Effector memory CD8-positive, alpha-beta T cell (primary cell): ENCODE measurements at places on chromosomes 2 and 18.

- no peak for DNase-seq
Observed at GRCh38 chr2:103462101-103462500, 700.3 kb downstream of the TMEM182 start.

DNA sequence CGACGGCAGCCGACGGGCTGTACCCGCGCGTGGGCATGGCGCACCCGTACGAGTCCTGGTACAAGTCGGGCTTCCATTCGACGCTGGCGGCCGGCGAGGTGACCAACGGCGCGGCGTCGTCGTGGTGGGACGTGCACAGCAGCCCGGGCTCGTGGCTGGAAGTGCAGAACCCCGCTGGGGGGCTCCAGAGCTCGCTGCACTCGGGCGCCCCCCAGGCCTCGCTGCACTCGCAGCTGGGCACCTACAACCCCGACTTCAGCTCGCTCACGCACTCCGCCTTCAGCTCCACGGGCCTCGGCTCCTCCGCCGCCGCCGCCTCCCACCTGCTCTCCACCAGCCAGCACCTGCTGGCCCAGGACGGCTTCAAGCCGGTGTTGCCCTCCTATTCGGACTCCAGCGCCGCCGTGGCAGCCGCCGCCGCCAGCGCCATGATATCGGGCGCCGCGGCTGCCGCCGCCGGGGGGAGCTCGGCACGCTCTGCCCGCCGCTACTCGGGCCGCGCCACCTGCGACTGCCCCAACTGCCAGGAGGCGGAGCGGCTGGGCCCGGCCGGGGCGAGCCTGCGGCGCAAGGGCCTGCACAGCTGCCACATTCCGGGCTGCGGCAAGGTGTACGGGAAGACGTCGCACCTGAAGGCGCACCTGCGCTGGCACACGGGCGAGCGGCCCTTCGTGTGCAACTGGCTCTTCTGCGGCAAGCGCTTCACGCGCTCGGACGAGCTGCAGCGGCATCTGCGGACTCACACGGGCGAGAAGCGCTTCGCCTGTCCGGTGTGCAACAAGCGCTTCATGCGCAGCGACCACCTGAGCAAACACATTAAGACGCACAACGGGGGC is 2.0 kb downstream of the SP9 start:
- DNase-seq, result peak; percentile 29

- DNase-seq, result no peak
Observed at GRCh38 chr2:217396165-217396564, 536.3 kb upstream of the TNP1 start.

DNA sequence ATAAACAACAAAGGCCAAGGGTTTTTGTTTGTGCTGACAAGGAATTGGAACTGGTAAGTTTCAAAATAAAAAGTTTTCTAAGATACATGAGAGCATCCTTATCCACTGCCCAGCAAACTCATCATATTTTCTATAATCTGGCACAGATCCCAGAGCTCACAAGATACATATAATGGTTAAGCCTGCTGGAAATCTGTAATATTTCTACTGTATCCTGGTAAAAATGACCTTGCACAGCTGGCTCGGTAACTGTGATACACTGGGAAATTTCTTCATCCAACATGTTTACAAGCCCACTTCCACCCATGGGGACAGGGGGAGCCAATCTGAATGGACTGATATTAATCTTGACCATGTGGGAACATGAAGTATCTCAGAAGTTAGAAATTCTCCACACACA is 425.4 kb upstream of the MMADHC start:
- DNase-seq, result no peak

- DNase-seq, result no peak
Observed at GRCh38 chr2:22795287-22795866, 589.6 kb upstream of the KLHL29 start.

- no peak for DNase-seq
Observed at GRCh38 chr2:149926149-149926548, 338.6 kb upstream of the MMADHC start.

- DNase-seq, result no peak
Observed at GRCh38 chr18:75644871-75645270, 217.4 kb upstream of the SMIM21 start.

- no peak for DNase-seq
Observed at GRCh38 chr2:128563348-128563687, 244.7 kb upstream of the HS6ST1 start.

DNA sequence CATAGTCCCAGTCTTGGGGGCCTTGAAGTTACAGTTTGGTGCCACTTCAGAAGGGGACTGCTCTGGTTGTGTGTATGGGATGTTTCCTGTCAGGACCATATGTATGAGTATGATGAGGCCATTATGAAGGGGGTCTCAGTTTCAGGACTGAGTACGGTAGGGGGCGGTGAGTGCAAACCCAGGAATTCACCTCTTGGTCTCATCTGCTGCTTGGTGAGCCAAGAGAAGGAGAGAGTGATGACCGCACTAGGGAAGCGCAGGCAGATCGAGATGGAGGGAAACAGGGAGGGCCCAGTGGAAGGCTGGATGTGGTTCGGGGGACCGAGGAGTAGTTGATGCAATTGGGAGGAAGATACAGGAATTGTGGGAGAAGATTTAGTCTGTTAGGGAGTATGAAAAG is 28.5 kb downstream of the DCDC2C start:
- no peak for DNase-seq

DNA sequence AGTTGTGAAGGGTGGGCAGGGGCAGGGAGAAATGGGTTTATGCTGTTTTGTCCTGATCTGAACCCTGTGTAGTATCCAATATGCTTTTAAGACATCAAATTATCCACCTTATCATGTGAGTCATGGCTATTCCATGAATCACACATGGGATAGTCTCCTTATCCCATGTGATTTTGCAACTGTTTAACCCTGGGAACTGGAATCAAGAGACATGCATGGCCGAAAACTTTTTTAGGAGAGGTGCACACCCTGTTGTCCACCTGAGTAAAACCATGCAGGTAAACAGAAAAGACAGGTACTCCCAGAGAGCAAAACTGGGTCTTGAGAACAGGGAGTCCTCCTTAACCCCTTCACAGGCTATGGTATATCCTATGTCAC is 490.6 kb upstream of the HS6ST1 start:
- no peak for DNase-seq

DNA sequence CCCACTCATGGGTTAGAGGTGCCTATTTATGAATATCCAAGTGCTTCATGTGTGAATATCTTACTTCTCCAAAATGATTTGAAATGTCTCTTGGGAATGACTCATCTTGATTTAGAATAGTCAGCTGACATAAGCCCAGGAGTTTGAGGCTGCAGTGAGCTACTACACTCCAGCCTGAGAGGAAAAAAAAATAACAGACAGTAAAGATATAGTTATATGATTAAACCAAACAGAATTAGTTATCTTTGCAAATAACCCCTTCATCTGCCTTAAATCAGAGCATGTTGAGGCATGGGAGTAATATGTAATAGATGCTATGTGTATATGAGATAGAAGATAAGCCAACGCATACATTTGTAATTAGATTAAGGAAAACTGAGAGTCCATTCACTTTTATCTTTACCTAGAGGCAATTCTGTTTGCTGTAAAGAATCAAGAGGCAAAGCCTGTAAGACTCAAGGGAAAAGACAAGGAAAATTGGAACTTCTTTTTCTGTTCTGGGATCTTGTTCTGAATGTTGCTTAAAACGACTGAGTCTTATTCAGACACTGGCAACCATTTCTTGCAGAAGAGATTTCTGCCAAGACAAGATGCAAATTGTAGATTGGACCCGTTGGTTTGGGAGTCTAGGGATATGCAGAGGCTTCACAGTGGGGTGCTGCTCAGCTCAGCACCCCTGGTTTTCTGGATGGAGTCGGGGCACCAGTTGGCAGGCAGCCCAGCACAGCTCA is 104.4 kb downstream of the LIPG start:
- no peak for DNase-seq

DNA sequence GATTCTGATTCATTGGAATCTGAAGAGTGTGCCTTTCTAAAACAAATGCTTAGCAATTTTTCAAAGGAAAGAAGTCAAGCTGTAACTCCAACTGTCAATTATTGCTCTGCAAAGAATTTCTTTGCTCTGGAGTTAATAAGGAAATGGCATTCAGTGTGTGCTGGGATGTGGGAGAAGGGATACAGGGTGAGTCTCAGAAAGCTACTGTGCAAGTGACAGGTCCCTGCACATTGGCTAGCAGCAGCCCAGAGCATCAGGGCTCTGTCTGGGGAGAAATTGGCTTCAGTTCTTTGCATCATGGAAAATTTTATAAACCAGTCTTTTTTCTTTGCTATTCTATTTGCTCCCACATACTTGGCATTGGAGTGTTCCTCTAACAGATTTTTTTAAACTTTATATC is 1.1 kb upstream of the SYT4 start:
- no peak for DNase-seq

DNA sequence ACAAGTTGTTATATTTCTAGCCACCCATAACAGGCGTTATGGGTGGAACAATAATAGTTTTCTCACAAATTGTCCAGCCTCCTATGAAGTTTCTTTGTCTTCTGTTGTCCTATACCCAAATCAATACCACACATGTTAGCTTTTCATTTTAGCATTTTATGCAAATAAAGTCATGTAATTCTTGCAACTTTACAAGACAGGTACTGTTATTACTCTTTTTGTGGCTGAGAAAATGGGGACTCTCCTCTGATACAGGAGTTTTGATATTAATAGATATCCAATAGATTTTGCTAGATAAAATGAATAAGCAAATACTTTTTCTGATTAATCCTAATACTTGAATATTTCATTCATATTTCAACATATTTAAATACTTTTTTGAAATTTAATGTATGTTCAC is 151.0 kb downstream of the PMAIP1 start:
- DNase-seq, result no peak
